ENCODE measurements at places on chromosomes 1 and 21.

DNA sequence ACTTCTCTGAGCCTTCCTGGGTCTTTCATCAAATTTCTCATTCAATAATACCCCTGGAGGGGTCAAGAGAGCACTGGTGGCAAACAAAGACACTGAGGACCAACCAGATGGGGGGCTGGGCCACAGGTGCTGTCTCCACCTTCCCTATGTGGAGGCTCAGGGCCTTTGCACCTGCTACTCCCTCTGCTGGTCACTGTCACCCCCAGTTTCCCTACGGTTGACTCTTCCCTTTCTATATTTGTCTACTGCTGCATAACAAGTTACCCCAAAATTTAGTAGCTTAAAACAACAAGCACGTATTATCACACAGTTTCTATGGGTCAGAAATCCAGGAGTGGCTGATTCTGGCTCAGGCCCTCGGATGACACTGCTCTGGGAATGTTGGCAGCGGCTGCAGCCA is 138.8 kb upstream of the RUNX3 start:
- DNase-seq: no peak

GRCh38 chr21:21661741-21662140 is 663.5 kb downstream of the NCAM2 start:
- DNase-seq: no peak

DNA sequence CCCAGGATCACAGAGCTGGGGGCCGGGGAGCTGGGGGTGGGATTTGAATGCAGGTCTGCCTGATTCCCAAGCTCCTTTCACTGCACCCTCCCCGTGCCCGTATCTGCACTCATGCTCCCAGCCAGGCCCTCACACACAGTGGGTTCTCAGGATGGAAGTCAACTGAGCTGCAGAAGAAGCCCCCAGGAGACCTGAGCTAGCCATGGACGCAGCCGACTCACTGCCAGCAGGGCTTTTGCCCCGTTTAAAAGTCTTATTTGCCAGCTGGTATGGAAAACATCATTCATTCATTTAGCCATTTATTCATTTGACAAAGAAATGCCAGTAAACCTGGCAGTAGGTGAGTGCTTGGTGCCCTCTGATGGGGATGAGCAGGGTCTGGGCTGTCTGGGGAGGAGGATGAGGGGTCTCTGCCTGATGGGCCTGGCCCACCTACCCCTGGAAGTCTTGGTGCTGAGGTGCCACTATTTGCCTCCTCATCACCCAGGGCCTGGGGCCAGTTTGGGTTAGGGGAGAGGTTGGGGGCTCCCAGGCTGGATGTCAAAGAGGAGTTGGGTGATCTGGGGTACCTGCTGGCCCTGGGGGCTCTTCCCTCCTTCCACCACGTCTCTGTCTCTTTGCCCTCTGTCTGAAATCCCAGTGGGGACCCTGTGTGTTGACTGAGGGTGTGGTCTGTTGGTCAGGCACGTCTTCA is 2.8 kb downstream of the TNFRSF1B start:
- DNase-seq: no peak

DNA sequence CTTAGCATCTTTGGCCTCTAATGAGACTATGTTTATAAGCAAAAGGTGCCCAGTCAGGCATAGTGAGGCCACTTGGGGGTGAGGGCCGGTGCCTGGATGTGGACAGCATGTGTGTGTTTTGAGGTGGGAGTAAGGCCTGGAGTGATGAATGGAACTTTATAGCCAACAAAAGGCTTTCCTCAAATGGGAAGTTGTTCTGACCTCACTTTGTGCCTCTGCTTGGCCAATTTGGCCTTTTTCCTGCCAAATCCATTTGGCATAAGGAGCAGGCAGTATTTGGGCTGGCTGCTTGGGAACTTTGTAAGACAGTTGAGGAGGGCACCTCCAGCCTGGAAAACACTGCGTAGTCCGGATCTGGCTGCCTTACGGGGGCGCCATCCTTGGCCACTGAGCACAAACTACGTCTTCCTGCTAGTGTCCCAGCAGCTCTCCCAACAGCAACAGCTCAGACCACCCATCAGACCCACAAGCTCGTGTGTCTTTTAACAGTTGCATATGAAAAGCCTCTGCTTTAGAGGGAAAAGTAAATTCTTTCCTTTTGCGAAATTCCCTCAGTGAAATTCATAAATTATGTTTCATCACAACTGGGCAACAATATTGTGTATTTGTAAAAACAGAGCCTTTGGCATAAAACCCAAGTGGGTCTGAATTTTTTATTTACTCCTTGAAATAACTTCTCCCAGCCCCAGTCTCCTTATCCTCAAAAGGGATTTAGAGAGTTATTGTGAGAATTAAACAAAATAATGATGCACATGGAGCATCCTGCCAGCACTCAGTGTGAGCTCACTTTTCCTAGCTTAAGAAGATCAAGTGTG is 322.9 kb downstream of the DISC1 start:
- no peak for DNase-seq

DNA sequence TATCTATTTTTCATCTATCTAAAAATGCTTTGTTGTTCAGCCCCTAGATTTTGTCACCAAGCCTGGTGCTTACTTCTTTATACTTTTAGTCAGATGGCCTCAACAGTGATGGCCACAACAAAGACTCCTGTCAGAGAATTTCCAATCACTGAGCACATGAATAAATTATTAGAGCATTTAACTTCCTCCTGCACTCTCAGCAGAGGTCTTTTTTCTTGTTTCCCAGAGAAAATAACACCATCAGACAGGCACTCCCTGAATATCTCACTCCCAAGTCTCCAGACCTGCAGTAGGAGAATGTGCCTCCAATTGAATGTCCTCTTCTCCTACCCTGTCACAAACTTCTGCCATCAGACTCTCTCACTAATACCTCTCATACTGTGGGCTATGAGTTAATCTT is 616.0 kb upstream of the NR5A2 start:
- no peak for DNase-seq

DNA sequence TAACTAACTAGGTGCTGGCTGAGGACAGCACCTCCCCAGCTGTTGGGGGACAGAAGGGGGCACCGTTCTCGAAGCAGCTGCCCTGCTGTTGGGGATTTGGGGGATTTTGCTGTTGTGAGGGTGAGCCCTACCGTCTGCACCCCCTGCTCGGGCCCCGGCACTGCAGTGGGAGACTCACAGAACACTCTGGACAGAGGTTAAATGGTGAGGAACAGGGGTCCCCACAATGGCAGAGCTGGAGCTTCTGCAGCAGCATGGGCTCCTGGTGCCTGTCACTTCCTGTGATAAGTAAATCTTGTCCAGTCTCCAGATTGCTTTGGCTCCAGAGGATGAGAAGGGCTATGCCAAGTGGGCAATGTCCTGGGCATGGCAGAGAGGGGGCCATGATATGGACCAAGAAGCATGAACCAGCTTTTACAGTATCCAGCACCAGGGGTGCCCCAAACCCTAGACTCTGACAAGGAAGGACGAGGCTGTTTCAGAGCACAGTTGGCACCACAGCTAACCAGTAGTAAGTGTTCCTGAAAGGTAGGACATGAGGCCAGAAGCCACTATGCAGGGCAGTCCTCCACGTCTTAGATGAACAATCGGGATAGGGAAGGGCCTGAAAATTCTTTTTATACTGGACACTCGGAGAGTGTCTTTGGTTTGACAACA is 365.1 kb upstream of the VAMP3 start:
- DNase-seq: no peak

Data from AG08395 (cell line).